Breast epithelium (tissue), 4 donors: ENCODE measurements at places on chromosomes 1 and 21.

DNA sequence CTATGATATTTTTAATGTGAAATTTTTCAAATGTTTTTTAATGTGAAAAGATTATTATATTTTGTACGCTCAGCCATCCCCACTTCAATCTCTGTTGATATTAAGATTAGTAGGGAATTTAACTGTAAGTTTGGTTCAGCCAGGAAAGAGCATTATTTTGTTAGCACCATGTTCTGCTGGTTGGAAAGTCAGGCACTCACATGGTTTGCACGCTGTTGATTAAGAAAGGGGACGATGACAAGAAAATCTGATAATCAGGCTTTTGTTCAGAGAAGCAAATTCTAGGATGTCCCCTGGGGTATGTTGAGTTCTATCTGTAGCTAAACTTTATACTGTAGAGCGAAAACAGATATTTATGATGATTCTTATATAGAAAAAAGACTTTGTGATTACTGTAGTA lies 115.1 kb downstream of the OSBPL9 start:
- H3K4me1 ChIP-seq: no peaks in the 10 kb centered on the region
- H3K4me3 ChIP-seq: no peak overlapping the region
- DNase-seq: no peak
- H3K27ac ChIP-seq: no peak overlapping the region
- H3K36me3 ChIP-seq: no peaks in the 10 kb centered on the region

DNA sequence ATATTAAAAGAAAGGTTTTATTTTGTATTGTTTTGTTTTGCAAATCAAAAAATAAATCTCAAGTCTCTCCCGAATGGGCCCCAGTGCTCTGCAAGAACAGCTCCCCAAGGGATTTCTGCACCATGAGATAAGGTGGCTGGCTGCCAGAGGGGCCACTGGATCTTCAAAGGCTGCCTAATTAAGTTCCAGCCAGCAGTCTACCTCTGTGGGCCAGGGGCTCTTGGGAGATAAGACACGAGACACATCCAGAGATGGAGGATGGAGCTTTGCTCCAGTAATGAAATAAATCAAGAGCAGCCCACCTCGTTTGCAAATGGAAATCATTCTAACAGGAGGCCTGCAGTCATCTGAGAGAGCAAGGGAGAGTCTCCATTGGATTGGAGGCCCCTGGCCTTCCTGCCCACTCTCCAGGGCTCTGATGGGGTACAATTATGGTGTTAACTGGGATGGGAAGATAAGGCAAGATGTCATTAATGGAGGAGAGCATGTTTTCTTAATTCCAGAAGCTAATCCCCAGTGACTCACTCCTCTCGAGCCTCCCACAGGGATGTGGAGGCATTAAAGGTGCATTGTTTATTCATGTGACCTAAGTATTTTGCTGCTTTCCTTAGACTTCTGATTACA lies 155.2 kb upstream of the KAZN start:
- no peaks in the 10 kb centered on the region for H3K27me3 ChIP-seq
- no peak overlapping the region for H3K27ac ChIP-seq
- DNase-seq: no peak
- no peaks in the 10 kb centered on the region for H3K4me1 ChIP-seq
- H3K4me3 ChIP-seq: no peak overlapping the region

DNA sequence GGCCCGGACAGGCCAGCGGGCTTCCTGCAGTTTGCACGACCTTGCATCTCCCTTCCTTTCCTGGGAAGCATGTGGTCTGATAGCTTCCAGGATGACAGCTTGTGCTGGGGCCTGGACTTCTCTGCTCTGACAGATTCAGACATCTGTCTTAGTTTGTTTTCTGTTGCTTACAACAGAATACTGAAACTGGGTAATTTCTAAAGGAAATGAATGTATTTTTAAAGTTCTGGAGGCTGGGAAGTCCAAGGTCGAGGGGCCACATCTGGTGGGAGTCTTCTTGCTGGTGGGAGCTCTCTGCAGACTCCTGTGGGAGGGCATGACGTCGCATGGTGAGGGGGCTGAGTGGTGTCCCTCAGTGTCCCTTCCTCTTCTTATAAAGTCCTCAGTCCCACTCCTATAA lies 35.3 kb upstream of the TENT5B start:
- no peak for DNase-seq
- H3K36me3 ChIP-seq: no peaks in the 10 kb centered on the region
- no peak overlapping the region for H3K27ac ChIP-seq
- no peaks in the 10 kb centered on the region for H3K4me1 ChIP-seq
- no peak overlapping the region for H3K4me3 ChIP-seq
- H3K27me3 ChIP-seq: no peaks in the 10 kb centered on the region

- H3K4me1 ChIP-seq: no peaks in the 10 kb centered on the region
- H3K36me3 ChIP-seq: peaks cover 2% of the 10 kb centered on the region
- H3K27ac ChIP-seq: peak overlapping the region; percentile 94
- DNase-seq: no peak
- H3K4me3 ChIP-seq: peak overlapping the region; percentile 76
These were observed 756 bp upstream of the RBM34 start for GRCh38 chr1:235161685-235162327.

GRCh38 chr1:205071028-205071409 lies 13.2 kb downstream of the TMEM81 start:
- H3K36me3 ChIP-seq: no peaks in the 10 kb centered on the region
- H3K4me3 ChIP-seq: no peak overlapping the region
- no peaks in the 10 kb centered on the region for H3K4me1 ChIP-seq
- H3K27ac ChIP-seq: no peak overlapping the region
- no peak for DNase-seq

- H3K36me3 ChIP-seq: no peaks in the 10 kb centered on the region
- H3K4me3 ChIP-seq: no peak overlapping the region
- no peaks in the 10 kb centered on the region for H3K4me1 ChIP-seq
These were observed 17.2 kb upstream of the C4BPB start for GRCh38 chr1:207071426-207071825.

DNA sequence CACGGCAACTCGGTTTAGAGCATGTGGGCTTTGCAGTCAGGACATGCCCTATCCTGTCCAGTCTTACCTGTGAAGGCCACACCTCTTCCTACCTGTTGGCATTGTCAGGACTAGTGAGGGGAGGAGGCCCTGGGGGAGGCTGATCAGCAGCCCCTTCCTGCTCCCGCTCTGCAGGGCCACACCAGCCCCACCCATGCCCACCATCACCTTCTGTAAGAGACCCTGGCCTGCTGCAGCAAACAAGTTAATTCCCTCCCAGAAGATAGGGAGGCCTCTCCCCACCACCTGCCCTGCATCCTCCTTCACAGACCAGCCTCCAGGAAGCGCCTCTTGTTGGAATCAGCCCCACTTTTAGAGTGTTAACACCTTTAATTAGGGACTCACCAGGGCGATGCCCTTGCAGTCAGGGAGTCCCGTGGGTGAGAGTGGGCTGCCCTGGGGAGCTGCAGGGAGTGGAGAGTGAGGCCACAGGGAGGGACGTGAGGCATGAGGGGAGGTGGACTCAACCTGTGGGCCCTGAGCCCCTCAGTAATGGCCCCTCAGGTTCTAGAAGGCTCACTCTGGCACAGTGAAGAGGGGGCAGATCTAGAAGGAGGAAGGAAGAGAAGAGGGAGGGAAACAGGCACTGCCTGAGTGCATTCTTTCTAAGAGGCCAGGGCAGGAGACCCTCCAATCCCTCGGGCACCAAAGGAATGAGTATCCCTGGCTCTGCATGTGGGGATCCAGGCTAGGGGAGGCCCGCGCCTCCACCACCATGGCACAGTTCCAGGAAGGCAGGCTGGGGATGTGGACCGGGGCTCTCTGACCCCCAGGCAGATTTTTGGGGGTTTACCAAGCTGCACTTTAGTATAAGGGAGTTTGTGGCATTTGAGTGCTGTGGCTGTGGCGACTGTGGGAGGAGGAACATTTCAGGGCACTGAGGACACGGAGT lies 8.2 kb downstream of the UMODL1 start:
- H3K27ac ChIP-seq: peak overlapping the region; percentile 74
- no peak overlapping the region for H3K4me3 ChIP-seq
- no peak for DNase-seq
- H3K27me3 ChIP-seq: no peaks in the 10 kb centered on the region

DNA sequence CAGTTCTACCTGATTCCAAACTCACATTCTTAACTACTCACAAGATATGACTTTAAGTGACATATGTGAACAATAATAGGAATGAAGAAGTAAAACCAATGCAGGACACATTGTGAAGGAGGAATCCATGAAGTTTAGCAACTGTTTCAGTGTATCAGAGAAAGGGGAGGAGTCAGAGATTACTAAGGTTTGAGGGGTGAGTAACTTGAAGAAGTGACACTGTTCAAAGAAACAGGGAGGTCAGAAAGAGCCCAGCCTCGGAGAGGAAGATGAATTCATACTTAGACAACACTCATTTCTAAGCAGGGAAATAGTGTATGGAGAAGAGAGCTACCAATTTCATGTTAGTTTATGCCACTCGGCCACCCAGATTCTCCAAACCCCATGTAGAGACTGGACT lies 28.2 kb upstream of the RPF1 start:
- H3K27ac ChIP-seq: no peak overlapping the region
- H3K4me1 ChIP-seq: no peaks in the 10 kb centered on the region
- H3K27me3 ChIP-seq: no peaks in the 10 kb centered on the region
- no peak overlapping the region for H3K4me3 ChIP-seq

DNA sequence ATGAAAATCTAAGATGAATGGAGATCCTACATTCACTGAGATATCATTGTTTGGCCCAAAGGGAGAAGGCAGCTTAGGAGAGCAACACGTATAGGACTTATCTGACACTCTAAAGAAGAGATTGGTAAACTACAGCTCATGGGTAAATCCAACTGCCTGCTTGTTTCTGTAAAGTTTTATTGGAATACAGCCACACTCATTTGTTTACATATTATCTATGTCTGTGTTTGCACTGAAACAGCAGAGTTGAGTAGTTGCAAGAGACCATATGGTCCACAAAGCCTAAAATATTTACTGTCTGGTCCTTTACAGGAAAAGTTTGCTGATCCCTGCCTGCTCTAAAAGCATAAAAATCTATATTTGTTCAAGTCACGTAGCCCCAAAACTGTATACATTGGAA lies 14.3 kb upstream of the LRRC53 start:
- no peak overlapping the region for H3K4me3 ChIP-seq
- H3K27me3 ChIP-seq: no peaks in the 10 kb centered on the region
- H3K36me3 ChIP-seq: no peaks in the 10 kb centered on the region
- no peak overlapping the region for H3K27ac ChIP-seq
- no peak for DNase-seq
- H3K4me1 ChIP-seq: no peaks in the 10 kb centered on the region

DNA sequence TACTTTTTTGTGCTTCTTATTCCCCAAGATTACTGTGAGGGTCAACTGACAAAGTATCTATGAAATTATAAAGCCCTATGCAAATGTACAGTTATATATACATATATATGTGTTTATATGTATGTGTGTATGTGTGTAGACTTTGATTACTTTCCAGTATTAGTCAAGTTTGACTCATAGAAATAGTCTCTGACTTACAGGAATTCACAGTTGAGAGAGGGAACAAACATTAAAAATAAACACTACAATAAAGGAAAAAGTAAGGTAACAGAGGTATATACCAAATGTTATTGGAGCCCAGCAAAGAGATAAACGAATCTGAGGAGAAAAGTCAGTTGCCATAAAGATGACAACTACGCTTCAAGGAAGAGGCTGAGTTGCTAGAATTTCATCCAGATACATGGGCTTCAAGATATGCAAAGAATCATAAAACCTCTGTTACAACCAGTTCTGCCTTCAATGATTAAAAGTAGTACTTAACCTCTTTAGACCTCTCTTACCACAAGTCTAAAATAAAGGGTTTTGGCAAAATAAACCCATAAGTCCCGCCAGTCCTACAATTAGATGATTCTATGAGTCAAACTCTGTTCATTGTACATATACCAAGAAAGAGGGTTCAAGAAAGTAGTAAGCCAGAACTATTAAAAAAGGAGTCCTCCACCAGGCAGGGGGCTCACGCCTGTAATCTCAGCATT lies 7.2 kb downstream of the IFT25 start:
- H3K27ac ChIP-seq: no peak overlapping the region
- H3K4me3 ChIP-seq: no peak overlapping the region
- no peak for DNase-seq
- no peaks in the 10 kb centered on the region for H3K4me1 ChIP-seq

DNA sequence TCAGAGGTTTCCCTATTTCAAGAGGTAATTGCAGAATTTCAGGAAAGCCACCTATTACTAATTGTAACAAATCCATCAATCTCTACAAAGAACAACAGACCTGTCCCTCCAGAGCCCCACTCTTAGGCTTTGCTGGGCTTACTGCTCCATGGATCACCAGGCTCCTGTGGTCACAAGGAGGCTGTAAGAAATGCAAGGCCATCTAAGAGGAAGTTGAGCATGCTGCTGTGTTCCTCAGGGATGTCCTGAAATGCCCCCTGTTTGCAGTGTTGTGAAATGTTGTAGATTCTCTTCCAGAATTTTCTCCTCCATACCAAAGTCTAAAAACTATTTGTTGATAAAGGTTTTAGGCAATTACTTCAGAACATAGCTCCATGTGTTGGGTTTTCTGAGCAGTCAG lies 24.4 kb upstream of the DUSP23 start:
- DNase-seq: no peak
- H3K4me1 ChIP-seq: peaks cover 7% of the 10 kb centered on the region
- H3K36me3 ChIP-seq: no peaks in the 10 kb centered on the region
- H3K4me3 ChIP-seq: no peak overlapping the region
- H3K27me3 ChIP-seq: no peaks in the 10 kb centered on the region

- no peaks in the 10 kb centered on the region for H3K36me3 ChIP-seq
- H3K4me3 ChIP-seq: no peak overlapping the region
- no peak for DNase-seq
- H3K27me3 ChIP-seq: no peaks in the 10 kb centered on the region
These were observed 171.9 kb upstream of the USP25 start for GRCh38 chr21:15557925-15558324.

- H3K36me3 ChIP-seq: no peaks in the 10 kb centered on the region
- H3K27me3 ChIP-seq: no peaks in the 10 kb centered on the region
- no peaks in the 10 kb centered on the region for H3K4me1 ChIP-seq
- no peak for DNase-seq
These were observed 55.3 kb downstream of the RPS6KC1 start for GRCh38 chr1:213106298-213106697.

DNA sequence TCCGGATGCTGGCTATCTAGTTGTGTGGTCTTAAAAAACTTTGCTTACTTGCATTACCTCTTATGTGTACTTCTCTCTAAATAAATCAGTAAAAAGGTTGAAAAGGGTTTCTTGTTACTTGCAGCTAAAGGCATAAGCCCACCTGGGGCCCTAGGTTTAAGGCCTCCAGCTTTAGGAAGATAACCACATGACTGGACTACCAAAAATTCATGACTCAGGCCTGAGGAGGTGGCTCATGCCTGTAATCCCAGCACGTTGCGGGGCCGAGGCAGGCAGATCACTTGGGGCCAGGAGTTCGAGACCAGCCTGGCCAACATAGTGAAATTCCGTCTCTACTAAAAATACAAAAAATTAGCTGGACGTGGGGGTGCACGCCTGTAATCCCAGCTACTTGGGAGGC lies 142.9 kb downstream of the APP start:
- DNase-seq: no peak
- no peak overlapping the region for H3K27ac ChIP-seq
- no peak overlapping the region for H3K4me3 ChIP-seq
- no peaks in the 10 kb centered on the region for H3K27me3 ChIP-seq

GRCh38 chr1:1347026-1347595 lies 2.1 kb downstream of the DVL1 start:
- no peaks in the 10 kb centered on the region for H3K36me3 ChIP-seq
- H3K27ac ChIP-seq: peak overlapping the region; percentile 65
- H3K4me1 ChIP-seq: peaks cover 31% of the 10 kb centered on the region

GRCh38 chr1:159012495-159012894 lies 2.8 kb downstream of the IFI16 start:
- no peak for DNase-seq
- H3K36me3 ChIP-seq: no peaks in the 10 kb centered on the region
- no peaks in the 10 kb centered on the region for H3K27me3 ChIP-seq
- H3K27ac ChIP-seq: peak overlapping the region; percentile 85
- H3K4me1 ChIP-seq: no peaks in the 10 kb centered on the region
- peak overlapping the region; percentile 55 for H3K4me3 ChIP-seq
